ENCODE measurements at places on chromosomes 5 and 9.

- DNase-seq = no peak
Measured at GRCh38 chr5:38319491-38319890, 61.1 kb downstream of the EGFLAM start.

DNA sequence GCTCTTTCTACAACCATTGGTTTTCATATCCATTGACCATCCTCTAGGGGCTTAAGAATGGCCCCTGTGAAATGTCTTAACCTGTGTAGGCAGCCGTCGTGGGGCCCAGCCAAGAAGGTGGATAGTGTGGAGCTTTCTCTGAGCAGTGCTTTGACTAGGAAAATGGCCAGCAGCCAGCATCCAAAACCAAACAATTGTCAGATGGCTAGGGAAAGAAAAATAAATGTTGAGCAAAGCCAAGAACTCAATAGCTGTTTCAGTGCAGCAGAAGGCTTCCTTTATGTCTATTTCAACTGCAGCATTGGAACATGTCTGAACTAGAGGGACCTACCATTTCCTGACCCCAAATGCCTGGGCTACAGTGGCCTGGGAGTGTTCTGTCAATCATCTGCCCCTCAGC, 374.9 kb downstream of the TLE4 start:
- peak; percentile 38 for DNase-seq

- DNase-seq = no peak
Measured at GRCh38 chr5:73733219-73733618, 107.2 kb downstream of the ARHGEF28 start.

- no peak for DNase-seq
Measured at GRCh38 chr5:169169783-169170182, 131.2 kb downstream of the SLIT3 start.

DNA sequence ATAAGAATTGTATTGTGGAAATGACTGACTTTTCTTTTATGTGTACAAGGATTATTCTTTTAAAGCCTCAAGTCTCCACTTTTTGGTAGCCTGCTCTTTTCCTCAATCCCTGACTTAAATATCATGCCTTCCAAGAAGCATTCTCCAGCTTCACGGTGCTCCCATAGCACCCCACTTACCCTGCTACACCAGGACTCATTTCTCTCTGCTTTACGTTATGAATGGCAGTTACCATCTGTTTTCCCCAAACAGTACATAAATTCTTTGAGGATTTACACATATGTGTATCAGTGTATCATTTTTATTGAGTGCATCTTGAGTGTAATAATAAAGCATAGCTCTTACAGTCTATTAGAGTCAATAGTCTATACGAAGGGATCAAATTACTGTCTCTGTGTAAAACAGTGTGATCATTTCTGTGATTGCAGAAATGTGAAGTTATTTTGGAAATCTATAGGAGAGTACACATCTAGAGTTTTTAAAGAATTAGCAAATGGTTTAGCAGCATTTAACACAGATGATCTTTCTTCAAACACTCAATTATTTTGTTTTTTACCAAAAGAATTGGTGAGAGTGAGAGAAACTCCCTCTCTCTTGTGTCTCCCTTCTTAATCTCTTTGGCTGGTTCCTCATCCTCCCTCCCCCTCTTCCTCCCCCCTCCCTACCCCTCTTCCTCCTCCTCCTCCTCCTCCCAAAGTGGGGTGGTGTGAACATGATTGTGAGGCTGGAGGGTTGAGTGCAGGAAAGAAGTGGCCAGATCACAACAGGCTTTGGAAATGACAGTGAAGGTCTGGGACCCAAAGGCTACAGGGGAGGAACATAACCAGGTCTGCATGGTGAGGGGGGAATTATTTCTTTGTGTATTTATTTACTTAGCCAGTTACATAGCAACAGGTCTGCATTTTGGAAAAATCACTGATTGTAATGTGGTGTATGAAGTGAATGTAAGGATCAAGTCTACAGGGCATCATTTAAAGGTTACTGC, 27.6 kb upstream of the ECM2 start:
- DNase-seq = no peak

GRCh38 chr5:154273028-154273617, 82.6 kb downstream of the GALNT10 start:
- DNase-seq = peak; percentile 41

DNA sequence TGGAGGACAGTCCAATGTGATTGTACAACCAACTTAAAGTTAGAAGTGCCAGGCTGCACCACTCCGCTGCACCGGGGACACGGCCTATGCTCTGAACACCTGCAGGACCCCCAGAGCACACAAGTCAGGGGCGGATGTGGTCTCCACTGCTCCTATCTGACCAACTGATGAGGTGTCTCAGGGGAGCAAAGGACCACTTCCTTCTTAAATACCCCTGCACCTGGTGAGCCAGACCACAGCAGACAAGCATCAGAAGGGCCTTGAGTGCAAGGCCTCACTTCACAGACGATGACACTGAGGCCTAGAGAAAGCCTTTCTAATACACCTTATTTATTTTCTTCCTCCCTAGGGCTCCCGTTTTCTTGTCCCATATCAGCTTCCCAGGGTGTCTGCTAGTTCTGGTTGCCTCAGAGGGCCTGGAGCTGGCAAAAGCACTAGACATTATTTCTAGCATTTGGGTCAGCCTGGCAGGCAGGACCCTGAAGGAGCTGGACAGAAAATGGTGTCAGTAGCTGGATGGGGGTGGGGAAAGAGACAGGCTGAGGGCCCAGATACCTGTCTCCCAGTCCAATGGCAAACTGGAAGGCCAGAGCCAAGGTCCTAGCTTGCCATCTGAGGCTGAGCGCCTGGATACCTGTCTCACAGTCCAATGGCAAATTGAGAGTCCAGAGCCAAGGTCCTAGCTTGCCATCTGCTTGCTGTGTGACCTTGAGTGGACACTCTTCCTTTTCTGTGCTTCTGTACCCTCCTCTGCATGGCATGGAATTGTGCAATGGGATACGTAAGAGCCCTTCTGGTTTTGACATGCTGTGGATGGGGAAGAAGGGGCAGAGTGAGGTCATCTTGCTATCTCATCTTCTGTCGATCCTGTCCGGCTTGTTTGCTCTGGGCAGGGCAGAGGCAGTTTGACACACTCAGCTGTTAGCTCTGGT, 9.0 kb downstream of the CCDC69 start:
- no peak for DNase-seq

DNA sequence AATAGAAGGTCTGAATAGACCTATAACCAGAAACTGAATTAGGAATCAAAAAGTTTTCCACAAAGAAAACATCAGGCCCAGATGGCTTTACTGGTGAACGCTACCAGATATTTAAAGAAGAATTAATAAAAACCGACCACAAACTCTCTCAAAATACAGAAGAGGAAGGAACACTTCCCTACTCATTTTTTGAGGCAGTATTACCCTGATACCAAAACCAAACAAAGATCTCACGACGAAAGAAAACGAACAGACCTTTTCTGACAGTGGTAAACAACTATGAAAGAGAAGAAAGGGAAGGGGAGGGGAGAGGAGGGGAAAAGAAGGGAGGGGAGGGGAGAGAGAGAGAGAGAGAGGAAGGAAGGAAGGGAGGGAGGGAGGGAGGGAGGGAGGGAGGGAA, 13.5 kb downstream of the B4GALT1 start:
- DNase-seq = no peak

DNA sequence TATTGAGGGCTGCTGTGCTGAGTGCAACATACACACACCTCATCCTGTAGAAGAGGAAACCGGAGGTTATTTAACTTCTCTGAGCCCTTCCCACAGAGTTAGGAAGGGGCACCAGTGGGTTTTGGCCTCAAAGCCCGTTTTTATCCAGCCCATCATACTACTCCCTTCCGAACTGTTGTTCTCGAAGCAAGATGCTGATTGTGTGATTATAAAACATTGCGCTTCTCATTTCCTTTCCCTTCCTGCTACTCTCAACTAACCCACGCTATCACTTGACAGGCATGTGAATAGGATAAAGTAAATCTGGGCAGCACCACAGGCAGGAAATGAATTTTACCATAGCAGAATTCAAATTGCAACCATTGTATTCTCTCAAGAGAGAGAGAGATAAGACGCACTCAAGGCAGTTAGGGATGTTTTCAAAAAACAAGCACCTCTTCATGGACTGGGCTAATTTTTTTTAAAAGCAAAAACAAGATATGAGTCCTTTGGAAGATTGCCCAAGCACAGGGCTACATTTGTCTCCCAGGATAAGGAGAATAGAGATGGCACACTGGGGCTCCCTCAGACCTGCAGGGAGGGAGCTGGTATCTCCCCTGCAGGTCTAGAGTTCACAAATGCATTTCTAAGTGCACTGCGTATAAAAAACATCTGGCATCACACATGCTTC, 52.6 kb downstream of the GNA14 start:
- no peak for DNase-seq

DNA sequence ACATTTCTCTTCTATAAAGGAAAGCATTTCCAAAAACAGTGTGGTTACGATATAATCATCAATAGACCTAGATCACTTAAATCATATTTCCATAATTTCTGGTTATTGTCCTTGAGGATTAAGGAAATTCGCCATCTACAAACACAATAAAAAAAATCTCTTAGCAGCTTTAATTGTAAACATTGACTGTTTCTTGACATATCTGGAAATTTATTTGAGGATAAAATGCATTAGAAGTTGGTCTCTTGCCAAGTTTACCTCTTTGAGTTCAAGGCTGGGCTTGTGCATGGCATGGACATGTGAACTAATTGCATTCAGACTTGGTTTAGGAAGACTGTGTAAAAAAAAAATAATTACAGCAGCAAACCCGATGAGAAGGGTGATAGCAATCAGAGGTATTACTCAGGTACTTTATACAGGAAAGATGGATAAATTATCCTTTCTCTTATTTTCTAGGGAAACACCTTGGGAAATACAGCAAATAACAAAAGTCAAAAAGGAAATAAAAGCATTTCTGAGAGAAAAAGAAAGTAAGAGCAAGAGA, 237.9 kb downstream of the SLF1 start:
- no peak for DNase-seq

DNA sequence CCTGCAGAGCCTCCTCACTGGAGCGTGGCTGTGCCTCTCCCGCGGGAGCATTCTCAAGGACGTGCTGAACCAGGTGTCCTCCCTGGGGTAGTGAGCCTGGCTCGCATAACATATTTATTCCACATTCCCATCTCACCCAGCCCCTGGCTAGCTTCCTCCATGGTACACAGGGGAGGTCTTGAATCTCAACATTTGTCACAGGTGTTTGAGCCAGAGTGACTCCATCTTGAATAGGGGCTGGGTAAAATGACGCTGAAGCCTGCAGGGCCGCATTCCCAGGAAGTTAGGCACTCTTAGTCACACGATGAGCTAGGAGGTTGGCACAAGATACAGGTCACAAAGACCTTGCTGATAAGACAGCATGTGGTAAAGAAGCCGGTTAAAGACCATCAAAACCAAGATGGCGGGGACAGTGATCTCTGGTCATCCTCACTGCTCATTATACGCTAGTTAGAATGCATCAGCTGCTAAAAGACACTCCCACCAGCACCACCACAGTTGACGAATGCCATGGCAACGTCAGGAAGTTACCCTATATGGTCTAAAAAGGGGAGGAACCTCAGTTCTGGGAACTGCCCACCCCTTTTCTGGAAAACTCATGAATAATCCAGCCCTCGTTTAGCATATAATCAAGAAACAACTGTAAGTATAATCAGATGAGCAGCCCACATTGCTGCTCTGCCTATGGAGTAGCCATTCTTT, 273.8 kb upstream of the IRX4 start:
- no peak for DNase-seq

DNA sequence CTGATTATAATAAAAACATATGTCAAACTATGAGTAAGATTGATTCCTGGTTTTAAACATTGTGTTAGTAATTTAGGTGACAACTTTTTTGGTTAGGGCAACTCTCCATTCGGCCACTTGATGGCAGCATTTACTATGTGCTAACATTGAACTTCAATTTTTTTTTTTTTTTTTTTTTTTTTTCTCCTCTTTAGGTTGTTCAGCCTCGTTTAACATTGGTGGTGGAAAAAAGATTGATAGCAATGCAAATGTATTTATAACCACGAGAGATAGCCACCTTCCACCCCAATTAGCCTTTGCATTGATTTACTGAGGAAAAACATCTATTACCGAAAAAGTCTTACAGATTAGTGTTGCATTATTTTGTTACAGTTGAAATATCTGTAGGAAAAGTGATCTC, 159.1 kb downstream of the CSNK1G3 start:
- DNase-seq = peak; percentile 59

GRCh38 chr9:534886-535285, 306.6 kb upstream of the DMRT1 start:
- DNase-seq = peak; percentile 48

DNA sequence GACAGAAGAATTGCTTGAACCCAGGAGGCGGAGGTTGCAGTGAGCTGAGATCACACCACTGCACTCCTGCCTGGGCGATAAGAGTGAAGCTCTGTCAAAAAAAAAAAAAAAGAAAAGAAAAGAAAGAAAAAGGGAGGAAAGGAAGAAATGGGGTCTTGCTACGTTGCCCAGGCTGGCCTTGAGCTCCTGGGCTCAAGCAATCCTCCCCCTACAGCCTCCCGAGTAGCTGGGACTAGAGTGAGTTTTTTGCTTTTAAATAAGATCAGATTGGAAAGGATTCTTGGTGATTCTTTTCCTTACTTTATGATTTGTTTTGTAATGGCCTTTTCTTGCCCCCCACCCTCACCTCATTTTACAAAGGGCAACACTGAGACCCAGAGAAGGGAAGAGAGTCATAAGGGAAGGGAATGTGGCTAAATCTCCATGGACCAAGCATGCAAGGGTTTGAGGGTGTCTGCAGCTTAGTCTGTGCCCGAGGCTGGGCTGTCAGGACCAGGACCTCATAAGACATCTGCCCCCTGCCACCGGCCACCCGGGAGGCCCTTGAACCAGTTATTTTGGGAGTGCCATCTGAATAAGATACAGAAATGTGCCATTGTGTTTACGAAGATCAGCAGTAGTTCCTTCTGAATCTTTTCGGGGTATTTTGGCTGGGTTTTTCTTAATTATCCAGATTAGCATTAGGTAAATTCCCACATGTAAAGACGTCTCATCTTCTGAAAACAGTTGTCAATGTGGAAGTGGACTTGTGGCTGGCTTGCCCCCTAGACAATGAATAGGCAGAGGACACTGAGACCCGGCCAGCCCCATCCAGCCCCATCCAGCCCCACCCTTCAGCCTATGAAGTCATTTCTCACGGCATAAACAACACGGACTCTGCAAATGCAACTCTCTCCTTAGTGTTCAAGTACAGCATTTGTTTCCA, 44.5 kb upstream of the GRHPR start:
- DNase-seq = no peak

GRCh38 chr5:159805021-159805420, 111.3 kb upstream of the ADRA1B start:
- DNase-seq = peak; percentile 72

DNA sequence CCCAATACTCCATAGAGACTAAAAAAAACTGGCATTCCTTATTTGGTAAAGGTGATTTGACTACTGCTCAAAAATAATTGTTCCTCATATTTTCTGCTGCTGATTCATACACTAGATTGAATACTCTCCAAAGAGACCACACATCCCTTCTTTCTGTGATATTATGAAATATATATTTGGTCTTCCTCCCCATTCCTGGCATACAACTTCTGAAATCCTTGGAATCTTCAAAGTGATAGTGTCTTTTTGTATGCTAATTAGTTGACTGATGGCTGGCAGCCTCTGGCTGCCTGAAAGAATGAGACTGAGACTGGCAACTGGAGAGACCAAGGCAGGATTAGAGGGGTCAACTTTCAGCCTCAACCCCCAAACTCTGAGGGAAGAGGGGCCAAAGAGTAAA, 348.0 kb upstream of the RFX3 start:
- no peak for DNase-seq

- DNase-seq = no peak
Measured at GRCh38 chr9:96501633-96502538, 51.9 kb downstream of the HABP4 start.

Measured in right cardiac atrium (tissue), 5 donors.